Stimulated activated CD4-positive, alpha-beta T cell treated with anti-CD3 and anti-CD28 coated beads, Interleukin-4, amount 100 ng/mL, for 24 hours (primary cell): ENCODE measurements at places on chromosomes 3 and 15.
A peak's percentile ranks its signal among the peaks of the same experiment; 100 is the strongest.

DNA sequence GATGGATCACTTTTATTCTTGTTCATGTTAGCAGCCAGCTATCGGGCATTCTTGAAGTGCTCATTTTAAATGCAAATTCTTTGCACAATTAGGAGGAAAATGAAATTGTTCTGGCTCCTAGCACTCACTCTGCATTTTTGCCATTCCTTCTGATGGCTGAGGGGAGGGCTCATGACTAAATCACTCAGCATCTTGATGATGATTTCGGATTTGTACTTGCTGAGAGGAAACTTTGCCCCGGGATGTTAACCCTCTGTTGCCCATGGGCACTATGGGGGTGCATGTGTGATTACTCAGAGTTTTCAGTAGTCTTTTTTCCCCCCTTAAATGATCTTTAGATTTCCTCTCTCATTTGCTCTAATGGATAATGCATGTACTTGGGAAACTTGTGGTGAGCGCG is 299.6 kb upstream of the C2CD4B start:
- no peak for DNase-seq

DNA sequence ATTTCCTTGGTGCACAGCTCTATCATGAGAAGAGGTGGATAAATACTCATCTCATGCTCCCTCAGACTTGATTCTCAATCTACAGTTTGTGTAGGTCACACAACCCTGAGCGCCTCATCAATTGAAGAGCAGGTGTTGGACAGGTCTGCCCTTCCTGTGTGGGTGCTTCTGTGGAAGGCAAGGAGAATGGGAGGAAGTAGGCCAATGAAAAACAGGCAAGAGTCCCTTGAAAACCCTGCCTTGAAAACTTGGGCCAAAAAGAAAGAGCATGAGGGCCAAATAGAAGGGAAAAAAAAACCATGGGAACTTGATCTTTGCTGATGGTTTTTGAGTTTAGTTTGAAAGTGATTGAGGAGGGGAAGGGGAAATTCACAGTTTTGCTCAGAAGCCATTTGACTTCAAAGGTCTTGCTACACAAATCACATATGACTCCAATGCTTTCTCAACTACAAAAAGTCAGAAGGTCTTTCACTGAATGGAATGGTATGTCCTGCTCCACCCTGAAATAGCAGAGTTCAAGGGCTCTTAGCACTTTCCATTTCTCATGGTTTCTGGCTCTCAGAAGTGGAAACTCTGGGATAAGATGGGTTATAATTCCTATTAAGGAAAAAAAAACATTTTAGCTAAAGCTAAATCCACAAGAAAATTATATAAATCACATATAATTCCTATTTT is 37.2 kb upstream of the TM4SF1 start:
- no peak for DNase-seq

GRCh38 chr3:144822671-144823070 is 851.0 kb downstream of the DIPK2A start:
- DNase-seq, result no peak

DNA sequence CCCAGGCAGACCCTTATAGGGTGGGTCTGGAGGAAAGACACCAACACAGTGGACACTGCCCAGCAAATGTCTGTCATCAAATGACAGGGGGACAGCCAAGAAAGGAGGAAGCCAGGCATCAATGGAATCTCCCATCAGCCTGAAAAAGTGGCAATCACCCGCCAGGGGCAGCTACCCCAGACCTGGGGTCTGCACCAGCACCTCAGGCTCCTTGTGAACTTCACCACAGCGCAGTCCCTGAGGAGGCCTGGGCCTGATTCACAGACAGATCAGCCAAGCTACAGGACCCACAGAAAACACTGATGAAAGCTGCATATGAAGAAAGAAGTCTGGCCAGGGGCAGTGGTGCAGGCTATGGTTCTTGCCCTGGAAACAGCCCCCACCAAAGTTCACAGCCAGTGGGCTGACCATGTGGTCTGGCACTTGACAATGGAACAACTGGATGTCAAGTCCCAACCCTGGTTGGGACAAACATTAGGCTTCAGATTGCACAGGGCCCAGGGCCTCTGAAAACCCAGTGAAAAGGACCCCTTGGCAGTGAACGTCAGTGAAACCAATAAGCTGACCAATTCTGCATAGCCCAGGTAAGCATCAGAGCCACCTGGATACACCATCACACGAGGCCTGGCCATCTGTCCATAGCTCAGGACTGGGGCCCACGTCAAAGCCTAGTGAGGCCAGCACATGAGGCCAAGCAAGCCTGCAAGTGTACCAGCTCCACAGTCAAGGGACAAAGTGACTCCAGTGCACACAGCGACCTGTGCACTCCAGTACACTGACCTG is 29.1 kb downstream of the ALS2CL start:
- no peak for DNase-seq

- DNase-seq, result no peak
Measured at GRCh38 chr3:135650309-135650708, 315.2 kb upstream of the PPP2R3A start.

DNA sequence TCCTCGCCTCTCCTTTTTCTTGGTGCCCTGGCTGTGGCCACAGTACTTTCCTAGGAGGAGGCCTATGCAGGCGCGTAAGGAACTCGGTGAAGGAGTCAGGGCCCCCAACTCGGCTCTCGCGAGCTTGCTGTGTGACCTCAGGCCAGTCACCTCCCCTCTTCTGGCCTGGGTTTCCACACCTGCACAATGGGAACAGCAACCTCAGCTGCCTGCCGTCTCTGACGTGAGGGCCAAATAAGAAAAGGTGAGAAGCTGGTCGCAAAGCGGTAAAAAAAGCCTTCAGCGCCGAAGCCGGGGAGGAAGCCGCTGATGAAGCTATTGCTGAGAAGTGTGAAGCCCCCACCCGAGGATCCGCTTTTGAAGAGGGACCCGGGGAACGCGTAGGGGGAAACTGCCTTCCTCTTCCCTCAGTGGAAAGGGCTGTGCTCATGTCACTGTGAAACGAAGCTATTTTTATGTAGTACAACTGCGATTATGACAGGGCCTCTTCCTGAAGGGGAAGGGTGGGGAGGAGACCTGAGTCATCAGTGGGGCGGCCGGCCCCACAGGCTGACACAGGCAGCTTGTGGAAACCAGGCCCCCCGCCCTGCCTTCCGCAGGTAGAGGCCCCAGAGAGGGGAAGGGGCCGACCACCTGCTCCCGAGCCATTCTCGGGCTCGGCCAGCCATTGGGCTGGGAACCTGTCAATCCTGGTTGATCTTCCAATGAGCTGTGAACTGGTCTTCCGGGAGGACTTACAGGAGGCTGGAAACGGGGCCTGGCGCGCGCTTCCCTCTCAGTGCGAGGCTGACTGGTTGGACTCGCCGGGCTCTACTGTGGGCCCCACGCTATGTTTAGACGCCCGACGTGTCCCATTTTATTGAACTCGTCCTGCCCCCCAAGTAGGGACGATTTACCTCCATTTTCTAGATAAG is 18.0 kb upstream of the ANKDD1A start:
- DNase-seq, result peak; percentile 98

DNA sequence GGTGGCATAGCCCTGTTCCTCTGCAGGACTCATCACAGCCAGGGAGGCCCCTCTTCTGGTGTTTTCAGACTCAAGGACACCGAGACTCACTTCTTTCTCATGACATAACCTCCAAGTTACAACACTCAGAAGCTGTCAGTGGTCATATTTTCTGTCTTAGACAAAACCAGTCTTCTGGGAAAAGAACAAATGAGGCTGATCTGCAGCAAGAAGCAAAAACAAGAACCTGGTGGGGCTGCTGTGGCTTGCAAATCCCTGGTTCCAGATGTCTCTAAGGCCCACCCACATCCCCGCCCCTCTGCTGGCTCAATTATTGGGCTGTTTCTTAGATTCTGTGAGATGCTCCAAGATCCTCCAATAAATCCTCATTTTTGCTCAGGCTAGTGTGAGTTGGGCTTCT is 16.6 kb upstream of the LOXL1 start:
- no peak for DNase-seq

GRCh38 chr3:50089609-50089945 is 858 bp downstream of the RBM5 start:
- no peak for DNase-seq

- DNase-seq, result no peak
Measured at GRCh38 chr3:116216761-116217160, 228.5 kb downstream of the LSAMP start.

DNA sequence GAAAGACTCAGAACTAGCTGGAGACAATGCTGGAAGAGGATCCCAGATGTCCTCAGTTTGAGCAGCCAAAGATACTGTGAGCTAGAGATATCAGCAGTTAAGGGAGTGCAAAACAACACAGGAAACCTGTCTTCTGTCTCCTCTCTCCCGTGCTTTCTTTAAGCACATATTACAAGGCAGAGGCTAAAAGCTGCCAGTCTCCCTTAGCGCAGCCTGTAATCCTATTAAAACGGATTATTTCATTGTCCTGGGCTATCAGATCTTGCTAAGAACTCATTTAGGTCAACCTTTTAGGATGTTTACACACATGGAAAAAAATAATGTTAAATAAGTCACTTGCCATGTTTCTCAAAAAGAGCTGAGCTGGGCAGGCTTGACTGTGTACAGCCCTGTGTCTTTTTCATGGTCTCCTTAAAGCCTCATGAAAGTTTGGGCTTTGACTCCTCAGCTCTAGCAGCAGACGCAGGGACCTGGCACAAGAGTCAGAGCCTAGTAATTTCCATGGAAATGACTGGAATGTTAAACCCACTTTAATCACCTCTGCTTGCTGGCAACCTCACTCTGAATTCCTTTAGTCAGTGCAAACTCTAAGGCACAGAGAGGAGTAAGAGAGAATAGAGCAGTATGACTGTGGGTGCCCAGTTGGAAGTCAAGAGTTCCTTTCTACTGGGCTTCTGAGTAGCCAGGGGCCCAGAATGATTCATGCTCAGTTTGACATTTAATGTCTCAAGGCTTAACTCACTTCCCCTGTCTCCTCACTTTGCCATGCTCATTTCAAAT is 491.9 kb downstream of the NTRK3 start:
- DNase-seq, result no peak

- no peak for DNase-seq
Measured at GRCh38 chr3:107739227-107739626, 216.5 kb downstream of the BBX start.

DNA sequence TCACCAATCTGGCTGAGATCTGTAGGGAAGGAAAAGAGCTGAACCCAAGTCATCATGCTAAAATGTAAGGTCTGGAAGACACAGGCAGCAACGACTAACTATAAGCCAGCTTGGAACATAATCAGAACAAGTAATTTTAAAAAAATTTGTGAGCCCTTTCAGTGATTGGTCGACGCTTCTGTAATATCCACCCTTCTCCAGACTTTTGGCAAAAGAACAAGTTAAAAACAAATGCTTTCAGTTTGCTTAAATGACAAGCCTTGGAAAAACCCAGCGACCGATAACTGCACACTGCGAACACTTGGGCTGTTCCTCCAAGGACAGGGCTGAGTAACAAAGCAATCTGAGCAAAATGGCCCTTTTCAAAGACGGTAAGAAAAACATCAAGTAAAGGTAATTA is 49.6 kb downstream of the PCSK6 start:
- no peak for DNase-seq

DNA sequence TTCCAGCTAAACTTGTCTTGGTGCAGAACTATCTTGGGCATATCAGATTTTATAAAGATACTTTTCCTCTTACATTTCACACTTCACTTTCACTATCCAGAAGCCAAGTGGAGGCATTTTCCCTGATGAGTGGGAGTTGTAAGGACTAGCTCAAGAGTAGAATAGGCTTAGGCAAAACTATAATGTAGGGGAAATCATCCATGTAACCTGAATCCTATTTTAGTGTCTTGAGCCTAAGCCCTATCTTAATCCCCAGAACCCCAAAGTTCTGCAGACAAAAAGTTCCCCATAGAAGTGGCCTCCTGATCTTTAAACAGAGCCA is 42.2 kb upstream of the CD47 start:
- DNase-seq, result no peak

GRCh38 chr15:97968380-97968779 is 7.9 kb downstream of the ARRDC4 start:
- DNase-seq, result no peak

DNA sequence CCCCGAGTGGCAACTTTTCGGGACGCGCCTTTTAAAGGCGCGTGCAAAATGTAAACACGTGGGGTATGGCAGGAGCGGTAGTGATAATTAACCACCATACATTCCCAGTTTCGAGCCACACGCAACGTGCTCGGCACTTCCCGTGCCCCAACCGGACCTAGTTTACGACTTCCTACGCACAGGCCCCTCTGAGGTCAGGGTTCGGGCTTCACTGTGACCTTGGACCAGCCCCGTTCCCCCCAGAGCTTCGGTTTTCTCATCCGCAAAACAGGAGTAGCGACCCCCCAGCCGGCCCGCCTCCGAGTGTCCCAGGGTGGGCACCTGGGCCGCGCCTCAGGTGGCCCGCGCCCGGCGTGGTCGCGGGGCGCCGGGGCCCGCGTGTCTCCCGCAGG is 451 bp downstream of the CHCHD4 start:
- peak; percentile 76 for DNase-seq

DNA sequence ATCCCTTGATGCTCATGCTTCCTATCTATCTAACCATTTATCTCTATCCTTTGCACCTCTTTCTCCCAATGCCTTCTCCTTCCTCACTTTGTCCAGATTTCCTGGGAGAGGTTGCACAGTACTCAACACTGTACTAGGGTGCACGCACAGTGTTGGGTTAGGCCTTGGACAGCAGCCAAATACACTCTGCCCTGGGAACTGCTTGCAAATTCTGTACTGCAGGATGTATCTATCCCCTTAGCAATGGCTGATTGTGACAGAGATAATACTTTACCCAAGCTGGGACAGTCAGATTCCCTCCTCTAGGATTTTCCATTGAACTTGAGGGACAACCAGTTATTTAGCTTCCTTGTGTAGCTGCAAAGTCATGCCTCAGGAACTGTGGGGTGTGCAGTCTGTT is 113.3 kb downstream of the IL20RB start:
- no peak for DNase-seq

GRCh38 chr3:51669241-51670052 is 1.6 kb upstream of the TEX264 start:
- DNase-seq, result peak; percentile 86

GRCh38 chr3:120641696-120642246 is 40.3 kb downstream of the HGD start:
- DNase-seq, result no peak

DNA sequence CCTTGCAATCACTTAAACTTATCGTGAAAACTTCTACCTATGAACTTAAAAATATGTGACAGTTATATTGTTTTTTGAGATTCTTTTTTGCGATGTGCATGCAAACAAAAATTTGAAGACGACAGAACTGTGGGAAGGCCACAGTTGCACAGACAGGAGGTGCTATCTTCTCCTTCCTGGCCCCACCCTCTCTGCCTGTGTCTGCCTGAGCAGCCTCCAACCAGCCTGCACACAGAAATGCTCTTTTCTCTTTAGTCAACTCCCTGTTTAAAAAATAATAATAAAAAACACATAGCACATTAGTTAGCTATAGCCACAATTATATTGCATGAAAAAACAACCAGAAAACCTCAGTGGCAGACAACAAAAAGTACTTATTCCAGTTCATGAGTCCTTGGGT is 212.2 kb downstream of the ZNF621 start:
- DNase-seq, result no peak
